ENCODE measurements at places on chromosomes 2 and 18.

DNA sequence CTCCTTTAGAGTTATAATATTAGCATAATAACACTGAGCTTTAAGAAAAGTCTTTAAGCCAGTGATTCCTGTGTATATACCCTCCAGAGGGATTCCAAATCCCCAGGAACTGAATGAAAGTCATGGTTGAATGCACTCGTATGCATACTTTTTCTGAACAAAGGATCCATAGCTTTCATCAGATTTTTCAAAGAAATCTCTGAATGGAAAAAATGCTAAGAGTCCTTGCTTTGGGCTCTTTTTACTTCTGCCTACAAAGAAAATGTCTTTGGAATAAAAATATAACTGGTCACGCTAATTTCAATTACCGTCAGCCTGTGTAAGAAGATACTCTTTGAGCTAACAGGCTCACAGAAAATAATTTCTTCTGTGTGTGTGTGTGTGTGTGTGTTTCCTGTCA, 939.5 kb downstream of the ERBB4 start:
- DNase-seq = no peak

GRCh38 chr2:113981404-113982134, 91.7 kb downstream of the ACTR3 start:
- no peak for DNase-seq

DNA sequence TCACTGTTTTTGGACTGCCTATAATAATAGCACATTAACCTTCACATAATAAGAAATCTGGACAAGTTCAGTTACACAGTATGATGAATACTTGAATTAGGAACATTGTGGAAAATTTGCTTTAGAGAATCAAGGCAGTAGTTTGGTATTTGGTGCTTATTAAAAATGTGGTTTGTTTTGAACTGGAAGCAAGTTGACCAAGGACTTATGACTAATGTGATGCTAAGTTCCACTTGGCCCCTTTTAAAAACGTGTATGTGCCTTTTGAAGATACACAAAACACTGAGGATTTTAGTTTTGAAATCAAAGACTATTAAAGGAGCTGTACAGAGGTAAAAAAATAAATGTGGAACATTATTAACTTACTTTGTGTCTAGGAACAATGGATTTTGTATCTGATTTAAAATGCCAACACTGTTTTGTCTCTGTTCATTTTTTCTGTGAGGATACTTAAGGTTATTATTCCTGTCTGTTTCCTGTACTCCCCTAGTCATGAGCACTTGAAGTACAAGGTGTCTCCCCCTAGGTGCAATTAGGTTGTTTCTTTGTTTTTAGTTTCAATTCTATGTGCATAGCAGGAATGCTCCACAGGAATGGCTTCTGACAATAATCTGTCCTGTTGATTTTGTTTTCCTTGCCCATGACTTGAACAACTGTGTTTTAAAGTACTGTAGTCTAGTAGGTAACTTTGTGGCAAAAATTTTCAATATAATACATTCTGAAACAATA, 49.6 kb upstream of the PTH2R start:
- no peak for DNase-seq

DNA sequence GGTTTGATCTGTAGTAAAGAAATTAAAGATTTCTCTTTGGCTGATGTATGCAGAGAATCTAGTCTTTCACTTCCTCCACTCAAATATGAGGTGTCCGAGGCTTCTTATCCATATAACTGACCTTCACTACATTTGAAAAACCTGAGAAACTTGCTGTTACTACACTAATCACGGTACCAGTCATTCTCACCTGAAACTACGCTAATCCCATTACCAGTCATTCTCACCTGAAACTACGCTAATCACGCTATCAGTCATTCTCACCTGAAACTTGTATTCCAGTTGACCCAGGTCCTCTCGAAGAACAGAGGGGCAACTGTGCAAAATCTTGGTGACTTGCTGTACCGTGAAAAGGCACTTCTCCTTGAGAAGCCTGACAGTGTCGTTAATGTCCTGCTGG, 5.1 kb downstream of the MTERF4 start:
- DNase-seq = no peak

DNA sequence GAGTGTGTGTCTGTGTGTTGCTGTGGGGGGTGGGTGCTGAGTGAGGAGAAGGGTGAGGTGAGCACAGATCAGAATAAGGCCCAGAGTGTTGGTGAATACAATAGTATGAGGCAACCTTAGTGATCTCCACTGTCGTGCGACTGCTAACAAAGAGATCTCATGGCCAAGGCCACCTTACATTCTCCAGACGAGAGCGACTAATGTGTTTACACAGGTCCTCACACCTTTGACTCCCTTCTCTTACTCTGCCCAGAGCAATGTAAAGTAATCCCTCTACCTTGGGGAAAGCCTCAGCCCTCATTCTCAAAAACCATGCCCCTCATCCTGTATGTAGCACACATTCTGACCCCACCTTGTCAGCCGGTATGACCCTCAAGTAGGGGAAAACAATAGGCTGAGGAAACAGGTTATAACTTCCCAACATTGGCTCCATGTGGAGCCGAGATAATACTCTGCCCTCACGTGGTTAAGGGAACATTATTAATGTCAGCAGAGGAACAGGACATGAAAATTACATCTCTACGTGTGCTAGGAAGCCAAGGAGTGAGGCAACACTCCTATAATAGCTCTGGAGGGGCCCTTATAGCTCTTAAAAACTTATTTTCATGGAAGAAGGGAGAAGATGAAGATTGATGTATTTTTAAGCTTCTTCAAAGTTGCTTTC, 323.0 kb upstream of the NT5C1B start:
- DNase-seq = no peak
